ENCODE measurements at places on chromosomes 11 and 22. TPM values are rescaled to one million over a fixed set of nuclear protein-coding genes. Genes with fewer than 3 reads are reported as not detected.
A peak's percentile ranks its signal among the peaks of the same experiment; 100 is the strongest.

DNA sequence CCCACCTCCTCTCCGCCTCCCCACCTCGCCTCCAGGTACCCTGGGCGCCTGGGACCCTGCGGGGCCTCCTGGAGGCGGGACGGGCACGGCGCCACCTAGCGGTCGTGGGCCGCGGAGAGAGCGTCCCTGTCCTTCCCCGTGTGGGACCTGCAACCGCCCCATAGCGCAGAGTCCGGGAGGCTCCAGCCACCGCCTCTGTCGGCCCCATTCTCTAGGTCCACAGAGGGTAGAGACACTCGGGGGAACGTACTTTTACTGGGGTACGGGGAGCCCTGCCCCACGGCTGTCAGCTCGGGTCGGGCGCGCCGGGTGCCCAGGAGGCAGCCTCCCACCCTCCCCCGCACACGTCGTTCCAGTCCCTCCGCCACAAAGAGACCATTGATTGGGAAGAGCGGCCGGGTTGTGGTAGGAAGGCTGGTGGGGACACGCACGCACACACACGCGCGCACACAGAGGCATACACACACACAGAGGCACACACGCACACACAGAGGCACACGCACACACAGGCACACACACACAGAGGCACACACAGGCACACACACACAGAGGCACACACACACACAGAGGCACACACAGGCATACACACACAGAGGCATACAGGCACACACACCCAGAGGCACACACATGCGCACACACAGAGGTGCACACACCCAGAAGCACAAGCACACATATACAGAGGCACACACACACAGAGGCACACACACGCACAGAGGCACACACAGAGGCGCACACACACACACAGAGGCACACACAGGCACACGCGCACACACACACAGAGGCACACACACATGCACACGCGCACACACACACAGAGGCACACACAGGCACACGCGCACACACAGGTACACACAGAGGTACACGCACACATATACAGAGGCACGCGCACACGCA, 12.6 kb upstream of the NECTIN1 start:
- DNase-seq = no peak

GRCh38 chr11:101797335-101797734, 117.5 kb upstream of the CEP126 start:
- no peak for DNase-seq

The IGLL1 gene
- 0.37 TPM for polyA plus RNA-seq

DNA sequence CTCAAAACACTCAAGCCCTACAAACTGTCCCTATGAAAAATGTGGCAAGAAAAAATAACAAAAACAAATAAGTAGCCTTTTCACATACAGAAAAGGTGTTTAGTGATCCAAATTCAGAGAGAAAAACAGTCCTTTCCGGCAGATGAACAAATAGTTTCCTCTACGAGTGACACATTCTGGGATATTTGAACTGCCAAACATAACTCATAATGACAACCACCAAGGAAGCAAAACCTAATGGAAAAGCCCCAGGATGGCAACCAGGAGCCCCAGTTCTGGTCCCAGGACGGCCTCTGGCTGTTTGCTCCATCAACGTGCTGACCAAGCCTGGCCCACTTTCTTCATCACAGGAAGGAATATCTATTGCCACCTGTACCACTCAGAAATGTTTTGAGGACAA, 6.0 kb downstream of the PACSIN2 start:
- no peak for DNase-seq

GRCh38 chr22:43231724-43232034, 44.7 kb upstream of the TTLL12 start:
- DNase-seq = no peak

DNA sequence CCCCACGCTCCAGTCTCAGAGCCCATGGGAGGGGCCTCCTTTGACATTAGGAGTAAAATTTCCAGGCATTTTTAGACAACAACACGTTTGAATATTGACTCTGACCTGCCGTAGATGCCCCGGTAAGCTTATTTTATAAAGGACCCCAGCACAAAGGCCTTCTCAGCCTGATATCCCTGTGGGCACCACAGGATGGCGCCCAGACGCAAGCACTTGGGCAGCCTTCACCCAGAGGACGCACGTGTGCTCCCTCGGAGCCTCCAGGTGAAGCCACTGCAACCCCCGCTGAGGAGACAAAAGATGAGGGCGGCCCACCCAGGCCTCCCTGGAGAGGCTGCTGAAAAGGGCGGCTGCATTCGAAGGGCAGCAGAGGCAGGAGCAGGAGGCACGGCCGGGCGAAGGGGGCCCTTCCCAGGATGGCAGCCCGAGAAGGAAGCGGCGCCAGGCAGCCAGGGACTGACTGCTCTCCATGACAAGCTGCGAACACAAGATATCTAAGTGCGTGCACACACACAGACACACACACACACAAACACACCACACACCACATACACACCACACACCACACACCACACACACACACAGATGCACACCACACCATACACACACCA, 15.2 kb upstream of the TH start:
- no peak for DNase-seq

- no peak for DNase-seq
Measured at GRCh38 chr11:110128161-110128560, 35.0 kb downstream of the ZC3H12C start.

The SLN gene
- polyA plus RNA-seq = 2,902 TPM

DNA sequence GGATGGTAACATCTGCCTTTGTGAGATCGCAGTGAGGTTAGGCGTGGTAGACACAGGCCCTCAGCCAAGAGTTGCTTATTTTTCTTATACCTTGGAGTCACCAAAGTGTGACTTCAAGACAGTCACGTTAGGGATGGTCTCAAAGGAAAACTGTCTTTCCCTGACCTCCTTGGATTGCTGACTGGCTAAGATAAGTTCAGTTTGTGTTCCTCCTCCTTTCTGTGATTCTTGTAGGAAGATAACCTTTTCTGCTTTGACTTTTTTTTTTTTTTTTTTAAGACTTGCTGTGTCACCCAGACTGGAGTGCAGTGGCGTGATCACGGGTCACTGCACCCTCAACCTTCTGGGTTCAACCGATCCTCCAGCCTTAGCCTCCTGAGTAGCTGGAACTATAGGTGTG, 23.1 kb downstream of the TAB1 start:
- no peak for DNase-seq

DNA sequence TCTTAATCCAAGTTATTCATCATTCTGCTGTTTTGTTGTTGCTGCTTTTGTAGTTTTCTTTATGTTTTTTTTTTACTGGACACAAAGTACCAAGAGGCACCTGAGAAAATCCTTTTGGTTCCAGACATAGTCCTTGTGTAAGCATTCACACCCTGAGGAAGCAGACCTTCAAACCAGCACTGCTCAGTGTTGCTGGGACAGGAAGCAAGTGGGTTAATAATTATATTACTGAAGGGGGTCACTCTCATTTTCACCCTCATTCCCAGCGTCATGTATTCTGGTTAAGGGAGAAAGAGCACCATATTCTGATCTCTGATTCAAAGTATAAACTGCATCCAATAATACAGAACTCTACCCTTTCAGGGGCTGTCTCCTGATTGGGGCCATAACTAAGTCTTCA, 5.9 kb upstream of the ALKBH3 start:
- no peak for DNase-seq

The CNGA4 gene
- polyA plus RNA-seq = not detected

The SMIM35 gene
- polyA plus RNA-seq = 0.11 TPM

The TYR gene
- polyA plus RNA-seq = 2.8 TPM

The PAX6 gene
- polyA plus RNA-seq = 1.2 TPM

DNA sequence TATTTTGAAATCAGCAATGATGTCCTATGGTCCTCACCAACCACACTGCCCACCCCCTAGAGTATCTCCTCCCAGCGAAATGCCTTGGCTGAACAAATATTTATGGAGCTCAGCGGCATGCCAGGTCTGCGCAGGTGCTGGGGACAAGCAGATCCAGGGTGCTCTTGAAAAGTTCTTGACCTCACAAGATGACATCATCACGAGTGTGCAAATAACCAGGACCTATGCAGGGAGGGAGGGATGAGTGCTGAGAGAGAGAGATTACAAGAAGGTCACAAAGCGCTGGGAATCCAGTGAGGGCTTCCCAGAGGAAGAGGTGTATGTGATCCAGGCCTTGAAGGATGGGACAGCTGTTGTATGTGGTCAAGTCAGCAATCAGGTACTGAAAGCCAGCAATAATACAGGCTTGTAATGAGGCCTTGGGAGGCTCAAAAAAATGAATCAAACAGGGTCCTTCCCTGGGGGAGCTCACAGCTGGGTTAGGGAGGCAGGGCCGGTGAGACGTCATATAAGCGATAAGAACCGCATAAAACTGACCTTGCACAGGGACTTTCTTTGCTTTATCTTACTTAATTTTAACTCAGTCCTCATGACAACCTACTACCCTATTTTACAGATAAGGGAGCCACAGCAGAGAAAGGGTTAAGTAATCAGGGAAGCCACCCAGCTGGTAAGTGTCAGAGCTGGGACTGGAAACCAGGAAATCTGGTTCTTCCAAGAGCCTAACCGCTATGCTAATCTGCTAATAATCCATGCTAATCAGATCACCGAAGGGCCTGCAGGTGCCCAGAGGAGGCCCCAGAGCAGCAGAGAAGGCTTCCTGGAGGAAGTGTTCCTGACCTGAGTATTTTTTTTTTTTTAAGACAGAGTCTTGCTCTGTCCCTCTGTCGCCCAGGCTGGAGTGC, 8.2 kb downstream of the ARRB1 start:
- DNase-seq = no peak

The RSF1 gene
- 47.2 TPM for polyA plus RNA-seq

DNA sequence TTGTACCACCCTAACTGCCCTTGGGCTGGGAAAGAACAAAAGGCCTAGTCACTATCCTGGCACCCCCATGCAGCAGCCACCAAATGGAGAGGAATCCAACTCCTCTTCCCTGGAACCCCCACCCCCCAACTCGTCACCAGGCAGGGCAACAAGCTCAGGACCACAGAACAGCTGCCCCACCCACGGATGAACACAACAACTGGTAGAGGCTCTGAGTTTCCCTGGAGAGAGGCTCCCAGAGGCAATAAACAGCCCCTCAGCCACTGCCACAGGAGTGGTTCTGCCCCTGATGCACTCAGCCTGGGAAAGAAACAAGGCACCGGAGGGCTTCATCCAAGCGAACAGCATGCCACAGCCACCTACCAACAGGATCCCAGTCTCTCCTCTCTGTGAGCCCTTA, 778.4 kb upstream of the FAT3 start:
- no peak for DNase-seq

- no peak for DNase-seq
Measured at GRCh38 chr22:47592791-47593190, 830.3 kb downstream of the TBC1D22A start.

The DNAJB7 gene
- 0.45 TPM for polyA plus RNA-seq

DNA sequence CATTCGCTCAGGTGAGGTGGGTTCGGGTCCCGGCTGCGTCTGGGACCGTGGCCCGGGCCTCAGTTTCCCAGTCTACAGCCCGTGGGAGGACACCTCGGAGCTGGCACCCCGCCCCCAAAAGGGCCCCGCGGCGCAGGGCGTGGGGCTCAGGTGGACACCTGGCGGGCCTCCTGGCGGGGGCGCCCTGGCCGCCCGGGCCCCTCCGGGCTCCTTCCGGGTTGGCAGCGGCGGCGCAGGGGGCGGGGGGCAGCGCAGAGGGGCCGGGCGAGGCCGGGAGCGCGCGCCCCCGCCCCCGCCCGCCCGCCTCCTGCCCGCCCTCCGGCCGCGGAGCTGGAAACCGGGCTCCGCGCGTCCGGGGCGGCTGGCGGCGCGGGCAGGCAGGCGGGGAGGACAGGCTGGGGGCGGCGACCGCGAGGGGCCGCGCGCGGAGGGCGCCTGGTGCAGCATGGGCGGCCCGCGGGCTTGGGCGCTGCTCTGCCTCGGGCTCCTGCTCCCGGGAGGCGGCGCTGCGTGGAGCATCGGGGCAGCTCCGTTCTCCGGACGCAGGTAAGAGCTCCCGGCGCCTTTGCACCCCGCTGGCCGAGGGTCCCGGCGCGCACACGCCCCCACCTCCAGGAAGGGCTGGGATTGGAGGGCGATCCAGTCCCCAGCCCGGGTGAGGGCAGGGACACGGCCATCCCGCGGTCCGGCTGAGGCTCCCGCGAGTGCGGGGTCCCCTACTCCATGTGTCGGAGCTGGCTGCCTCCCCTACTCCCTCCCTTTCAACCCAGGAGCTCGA, at the start of gene EMID1:
TSS of gene EMID1 (plus strand) at position 303 of the 778 bp plus-strand sequence. CDS start at position 446, 143 bp downstream.
- no peak for DNase-seq

GRCh38 chr22:19729507-19729906, 6.2 kb downstream of the GP1BB start:
- no peak for DNase-seq

DNA sequence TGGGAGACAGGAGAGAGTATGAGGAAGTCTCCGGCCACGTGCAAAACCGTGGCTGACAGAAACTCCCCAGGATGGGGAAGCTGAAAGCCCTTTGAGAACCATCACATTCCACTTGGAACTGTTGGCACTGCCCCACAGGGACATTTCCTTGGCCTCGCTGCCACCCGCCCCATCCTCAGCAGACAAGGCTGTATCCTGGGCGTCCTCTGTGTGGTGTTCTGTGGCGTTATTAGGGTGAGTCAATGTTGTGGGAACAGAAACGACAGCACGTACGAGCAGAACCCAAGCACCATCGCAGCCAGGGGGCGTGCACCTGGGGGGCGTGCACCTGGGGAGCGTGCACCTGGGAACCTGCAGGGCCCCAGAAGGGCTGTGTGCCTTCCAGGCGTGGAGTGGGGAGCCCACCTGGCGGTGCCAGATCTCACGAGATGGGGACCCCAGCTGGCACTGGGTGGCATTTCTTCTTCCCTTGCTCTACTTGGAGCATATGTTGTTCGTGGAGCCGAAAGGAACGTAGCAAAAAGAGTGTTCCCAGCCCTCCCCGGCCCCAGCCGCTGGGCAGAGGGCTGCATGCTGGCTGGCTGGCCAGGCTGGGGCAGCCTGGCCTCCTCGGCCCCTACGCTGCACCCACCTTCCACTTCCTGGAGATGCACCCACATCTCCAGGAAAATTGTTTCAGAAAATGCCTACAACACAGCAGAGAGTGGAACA, 35.4 kb downstream of the NFAM1 start:
- DNase-seq = no peak

The TCN2 gene
- polyA plus RNA-seq = 10.6 TPM

GRCh38 chr11:116534270-116534975, 238.4 kb downstream of the BUD13 start:
- no peak for DNase-seq

GRCh38 chr11:114787126-114787525, 108.8 kb downstream of the NXPE2 start:
- no peak for DNase-seq

GRCh38 chr11:123246749-123247495, 51.9 kb upstream of the CLMP start:
- DNase-seq = peak; percentile 86

DNA sequence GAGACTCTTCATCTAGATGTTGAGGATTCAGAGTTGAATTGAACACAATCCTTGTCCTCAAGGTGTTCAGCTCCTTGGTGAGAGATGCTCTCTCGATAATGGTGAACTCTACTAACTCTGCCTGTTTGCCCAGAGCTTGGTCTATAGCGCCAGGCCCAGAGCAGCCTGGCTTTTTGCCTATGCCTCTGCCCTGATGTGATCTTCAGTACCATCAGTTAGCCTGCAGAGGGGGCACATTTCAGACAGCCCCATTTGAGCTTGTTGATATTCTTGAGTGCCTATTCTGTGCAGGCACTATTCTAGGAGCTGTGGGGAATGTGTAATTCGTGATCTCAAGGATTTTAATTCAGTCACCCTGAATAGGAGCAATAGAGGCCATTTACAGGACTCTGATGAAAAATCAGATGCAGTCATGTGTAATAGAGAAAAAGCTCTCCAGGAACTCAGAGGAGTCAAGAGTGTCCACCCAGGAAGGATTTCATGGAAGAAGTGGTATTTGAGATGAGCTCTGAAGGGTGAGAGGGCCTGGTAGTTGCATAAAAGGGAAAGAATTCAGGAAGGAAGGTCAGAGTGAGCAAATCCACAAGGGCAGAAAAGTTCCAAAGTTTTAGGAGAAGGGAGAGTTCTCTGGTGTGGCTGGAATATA, 19.3 kb downstream of the GTPBP1 start:
- no peak for DNase-seq

Data from muscle of arm (tissue), 14 donors.